ENCODE measurements at places on chromosomes 3 and 15.
A peak's percentile ranks its signal among the peaks of the same experiment; 100 is the strongest.

DNA sequence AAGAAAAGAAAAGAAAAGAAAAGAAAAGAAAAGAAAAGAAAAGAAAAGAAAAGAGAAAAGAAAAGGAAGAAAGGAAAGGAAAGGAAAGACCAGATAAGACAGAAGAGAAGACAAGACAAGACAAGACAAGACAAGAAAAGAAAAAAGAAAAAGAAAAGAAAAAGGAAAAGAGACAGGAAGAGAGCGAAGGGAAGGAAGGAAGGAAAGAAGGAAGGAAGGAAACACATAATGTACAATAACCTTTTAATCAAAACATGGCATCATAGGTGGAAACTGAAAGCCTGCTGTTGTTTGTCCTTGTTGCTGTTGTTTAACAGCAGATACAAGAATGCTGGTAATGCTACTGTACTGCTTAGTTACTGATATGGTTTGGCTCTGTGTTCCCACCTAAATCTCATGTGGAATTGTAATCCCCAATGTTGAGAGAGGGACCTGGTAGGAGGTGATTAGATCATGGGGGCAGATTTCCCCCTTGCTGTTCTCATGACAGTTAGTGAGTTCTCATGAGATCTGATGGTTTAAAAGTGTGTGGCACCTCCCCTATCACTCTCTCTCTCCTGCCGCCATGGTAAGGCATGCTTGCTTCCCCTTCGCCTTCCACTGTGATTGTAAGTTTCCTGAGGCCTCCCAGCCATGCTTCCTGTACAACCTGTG is 67.3 kb downstream of the MCF2L2 start:
- DNase-seq = no peak

- no peak for DNase-seq
Measured at GRCh38 chr3:171977860-171978259, 61.5 kb upstream of the FNDC3B start.

DNA sequence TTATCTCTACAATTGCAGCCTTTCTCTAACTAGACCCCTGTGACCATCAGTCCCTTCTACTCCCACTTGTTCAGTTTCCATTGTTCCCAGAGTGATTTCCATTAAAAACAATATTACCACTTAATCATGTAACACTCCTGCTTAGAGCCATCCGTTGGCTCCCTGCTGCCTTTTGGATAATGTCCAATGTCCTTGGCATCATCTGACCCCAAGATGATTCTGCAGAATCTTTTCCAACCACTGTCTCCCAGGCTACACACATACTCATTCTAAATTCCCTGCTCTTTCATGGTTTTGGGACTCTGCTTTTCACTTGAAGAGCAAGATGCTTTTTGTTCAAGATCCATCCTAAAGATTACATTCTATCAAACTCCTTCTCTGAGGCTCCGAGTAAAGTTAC is 7.1 kb downstream of the KCNH8 start:
- no peak for DNase-seq

GRCh38 chr3:150377601-150378300 is 30.3 kb upstream of the TSC22D2 start:
- no peak for DNase-seq

GRCh38 chr3:187900993-187901755 is 155.9 kb upstream of the BCL6 start:
- no peak for DNase-seq

- DNase-seq = no peak
Measured at GRCh38 chr3:6177417-6177816, 683.5 kb upstream of the GRM7 start.

DNA sequence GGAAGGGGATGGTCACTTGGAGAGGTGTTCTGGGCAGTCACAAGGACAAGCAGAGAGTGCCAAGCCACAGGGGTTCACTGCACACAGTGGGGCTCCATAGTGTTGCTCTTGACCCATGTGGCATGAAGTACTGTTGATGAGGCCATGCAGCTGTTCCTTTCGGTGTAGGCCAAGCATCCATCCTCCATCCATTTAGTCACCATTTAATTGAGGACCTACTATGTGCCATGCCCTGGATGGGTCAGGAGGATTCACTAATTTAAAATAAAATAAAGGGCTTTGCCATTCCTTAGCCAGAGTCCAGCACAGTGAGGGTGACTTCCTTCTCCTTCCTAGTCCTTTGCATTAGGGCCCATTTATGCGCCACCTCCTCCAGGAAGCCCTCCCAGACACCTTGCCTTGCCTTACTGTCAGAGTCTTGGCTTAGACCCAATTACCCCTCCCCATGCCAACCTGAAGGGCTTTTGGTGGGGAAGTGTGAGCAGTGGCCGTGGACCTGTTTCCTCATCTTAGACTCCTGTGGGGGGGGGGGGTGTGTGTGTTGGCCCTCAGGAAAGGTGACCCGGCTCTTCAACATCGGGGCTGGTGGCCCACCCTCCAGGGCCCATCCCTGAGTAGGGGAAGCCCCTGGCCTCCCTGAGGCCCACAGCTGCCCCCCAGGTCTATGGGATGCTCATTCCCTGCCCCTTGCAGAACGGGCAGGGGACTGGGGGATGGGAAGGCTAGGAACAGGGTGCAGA is 25.6 kb downstream of the PSTPIP1 start:
- no peak for DNase-seq

DNA sequence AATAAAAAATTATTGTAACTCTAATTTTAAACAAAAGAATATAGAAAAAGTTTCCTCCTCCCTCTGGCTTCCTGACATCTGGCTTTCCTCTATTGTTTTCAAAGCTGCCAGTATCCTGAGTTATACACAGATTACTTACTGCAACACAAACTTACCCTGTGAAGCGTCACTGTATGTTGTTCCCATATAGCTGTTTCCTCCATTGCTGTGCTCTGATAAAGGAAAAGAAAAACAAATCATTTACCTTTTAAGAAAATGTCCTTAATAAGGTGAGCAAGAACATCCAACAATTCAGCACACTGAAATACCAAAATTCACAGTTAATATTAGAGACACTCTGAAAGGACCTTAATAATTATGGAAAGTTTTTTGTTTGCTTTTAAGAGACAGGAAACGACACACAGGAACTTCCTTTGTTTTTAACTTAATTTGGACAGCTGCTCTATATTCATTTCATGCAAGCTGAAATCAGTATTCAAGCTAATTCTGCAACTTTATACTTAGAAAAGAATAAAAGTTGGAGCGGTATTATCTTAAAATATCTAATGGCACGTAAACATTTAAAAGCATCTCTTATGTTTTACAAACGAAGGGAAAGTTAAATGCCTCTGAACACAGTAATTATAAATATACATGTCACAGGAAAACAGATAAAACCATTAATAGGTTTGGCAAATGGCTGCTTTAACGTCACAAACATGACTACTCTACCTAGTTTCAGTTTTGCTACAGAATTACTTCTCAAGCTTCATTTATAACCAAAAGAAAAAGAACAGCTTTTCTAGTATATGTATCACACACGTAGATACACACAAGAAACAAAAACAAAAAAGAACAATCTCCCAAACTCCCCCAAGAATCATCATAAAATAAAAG is 21.5 kb downstream of the TJP1 start:
- DNase-seq = no peak

- no peak for DNase-seq
Measured at GRCh38 chr15:31160740-31161495, 59.4 kb upstream of the TRPM1 start.

- DNase-seq = no peak
Measured at GRCh38 chr3:183477801-183478456, 49.5 kb upstream of the MCF2L2 start.

GRCh38 chr15:48695088-48695826 is 49.7 kb upstream of the FBN1 start:
- peak; percentile 33 for DNase-seq

Measured in epithelial cell of proximal tubule (primary cell).